ENCODE measurements at places on chromosomes 16 and 17.

GRCh38 chr16:49827805-49828438 lies 28.0 kb downstream of the ZNF423 start:
- no peak for DNase-seq

- DNase-seq = no peak
Observed at GRCh38 chr17:32498391-32498790, 11.6 kb downstream of the CDK5R1 start.

DNA sequence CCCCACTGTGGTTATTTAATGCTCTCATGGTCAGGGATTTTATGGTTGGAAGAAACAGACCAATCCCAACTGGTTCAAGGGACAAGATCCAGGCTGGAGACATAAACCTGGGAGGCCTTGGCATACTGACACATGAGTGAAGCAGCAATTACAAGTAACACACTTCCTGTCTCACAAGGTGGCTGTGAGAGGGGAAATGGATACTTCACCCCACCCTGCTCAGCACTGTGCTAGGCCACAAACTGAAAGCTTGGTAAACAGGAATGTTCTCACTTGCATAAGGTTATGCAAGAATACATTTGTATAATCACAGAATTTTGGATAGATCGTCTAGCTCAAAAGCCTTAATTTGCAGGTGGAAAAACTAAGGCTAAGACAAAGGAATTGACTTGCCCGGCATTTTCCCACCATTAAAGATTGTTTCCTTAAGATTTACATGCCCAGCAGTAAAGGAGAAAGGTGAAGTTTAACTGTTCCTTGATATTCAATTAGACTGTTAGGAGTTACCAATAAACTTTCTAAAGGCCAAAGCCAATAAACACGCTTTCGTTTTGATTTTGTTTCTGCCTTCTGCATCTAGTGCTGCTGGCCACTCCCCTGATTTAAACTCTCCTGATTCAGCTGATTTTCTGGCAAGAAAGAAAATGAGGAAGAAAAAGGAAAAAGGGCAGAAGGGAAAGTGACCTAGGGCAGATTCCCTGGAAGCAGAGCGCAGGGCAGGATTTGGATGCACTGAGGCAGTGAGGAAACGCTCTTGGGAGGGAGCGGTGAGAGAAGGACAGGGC lies 215.6 kb upstream of the CDH5 start:
- DNase-seq = no peak

DNA sequence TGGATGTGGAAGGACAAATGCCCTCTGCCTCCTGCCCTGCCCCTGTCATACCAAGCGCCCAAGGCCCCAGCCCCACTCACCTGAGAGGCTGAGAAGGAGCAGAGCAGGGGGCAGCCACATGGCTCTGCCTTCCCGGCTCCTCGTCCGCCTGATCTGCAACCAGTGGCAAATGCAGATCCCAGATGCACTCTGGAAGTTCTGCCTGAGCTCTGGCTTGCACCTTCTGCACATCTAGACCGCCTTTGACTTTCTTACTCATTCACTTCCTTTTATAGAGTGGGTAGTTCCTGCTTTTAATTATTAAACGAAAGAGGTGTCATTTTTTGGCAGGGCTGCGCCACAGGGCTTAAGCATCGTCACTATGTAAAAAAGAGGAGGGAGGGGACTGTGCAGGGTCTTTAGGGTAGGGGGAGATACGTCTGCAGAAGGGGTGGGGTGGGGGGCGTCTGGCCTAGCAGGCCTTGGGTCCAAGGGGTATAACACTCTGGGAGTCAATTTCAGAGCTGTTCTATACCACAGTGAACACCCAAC lies at the start of gene CD300LB:
Gene CD300LB (minus strand): TSS at position 245 of the 531 bp plus-strand sequence. CDS start 125 bp downstream, at position 120.
- no peak for DNase-seq

DNA sequence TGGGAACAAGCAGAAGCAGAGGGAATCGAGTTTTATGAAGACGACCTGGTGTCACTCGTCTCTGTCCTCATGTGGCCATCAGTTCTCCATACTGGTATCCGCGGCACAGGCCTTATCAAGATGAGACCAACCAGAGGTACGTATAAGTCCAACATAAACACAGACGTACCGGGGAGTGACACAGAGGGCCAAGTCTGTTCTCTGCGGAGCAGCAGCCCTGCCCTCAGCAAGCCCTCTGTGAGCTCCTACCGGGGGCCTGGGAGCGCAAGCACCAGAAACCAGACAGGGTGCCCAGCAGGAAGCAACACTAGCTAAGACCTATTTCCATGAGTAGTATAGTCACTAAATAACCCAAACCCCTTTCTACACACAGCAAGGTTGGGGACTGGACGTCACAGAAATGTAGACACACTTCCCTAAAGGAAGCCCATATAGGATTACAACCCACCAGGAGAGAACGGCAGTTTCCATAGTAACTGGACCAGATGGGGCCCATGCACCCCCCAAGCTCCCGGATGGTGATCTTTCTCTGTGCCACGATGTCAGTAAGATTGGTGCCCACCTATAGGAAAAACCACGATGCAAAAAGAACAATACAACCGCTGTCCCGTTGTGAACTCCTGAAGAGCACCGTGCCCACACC lies 911 bp downstream of the ARL16 start:
- no peak for DNase-seq

DNA sequence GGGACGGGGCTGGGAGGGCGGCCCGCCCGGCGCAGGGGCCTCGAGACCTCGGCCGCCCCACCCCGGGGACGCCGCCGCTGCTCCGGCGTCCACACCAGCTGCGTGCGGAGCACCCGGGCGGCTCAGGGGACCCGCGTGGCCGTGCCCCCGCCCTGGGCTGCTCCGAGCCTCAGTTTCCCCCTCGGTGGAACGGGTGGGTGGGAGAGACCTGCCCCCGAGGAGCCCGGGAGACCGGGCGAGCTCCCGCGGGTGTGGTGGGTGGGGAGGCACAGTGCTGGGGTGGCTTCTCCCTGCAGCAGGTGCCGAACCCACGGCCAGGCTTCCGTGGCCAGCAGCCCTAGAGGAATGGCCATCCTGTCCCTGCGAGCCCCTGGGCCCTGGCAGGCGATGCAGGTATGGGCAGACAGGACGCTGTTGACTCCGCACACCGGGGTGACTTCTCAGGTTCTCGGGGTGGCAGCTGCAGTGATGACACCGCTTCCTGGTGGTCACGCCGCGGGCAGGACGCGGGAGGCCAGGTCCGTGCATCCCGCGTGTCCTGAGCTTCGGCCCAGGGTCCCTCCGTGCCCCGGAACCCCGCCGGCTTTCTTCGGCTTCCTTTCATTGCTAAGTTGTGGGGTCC lies 677 bp downstream of the DEF8 start:
- DNase-seq = no peak

GRCh38 chr16:26386096-26386495 lies 680.6 kb upstream of the C16orf82 start:
- no peak for DNase-seq

- DNase-seq = no peak
Observed at GRCh38 chr17:59002848-59003247, 103.8 kb downstream of the TRIM37 start.
